Left hindlimb (tissue), 1 donor: ENCODE measurements at places on chromosomes 7 and 10.

- no peak for DNase-seq
Measured at GRCh38 chr10:61618388-61618961, 44.3 kb upstream of the CABCOCO1 start.

GRCh38 chr7:47378728-47379395, 203.0 kb downstream of the TNS3 start:
- no peak for DNase-seq

GRCh38 chr7:143372070-143372469, 9.1 kb upstream of the ZYX start:
- no peak for DNase-seq

- DNase-seq, result no peak
Measured at GRCh38 chr7:46616636-46617035, 695.6 kb upstream of the IGFBP3 start.
